ENCODE measurements at places on chromosomes 1 and 21. TPM values are rescaled to one million over a fixed set of nuclear protein-coding genes. Genes with fewer than 3 reads are reported as not detected.

Gene TCP10L
- total RNA-seq: 0.29 TPM

Gene SPRR5
- not detected for total RNA-seq

GRCh38 chr1:52674497-52675384, 23.4 kb downstream of the COA7 start:
- no peak for DNase-seq

Gene CACNA1S
- not detected for total RNA-seq

DNA sequence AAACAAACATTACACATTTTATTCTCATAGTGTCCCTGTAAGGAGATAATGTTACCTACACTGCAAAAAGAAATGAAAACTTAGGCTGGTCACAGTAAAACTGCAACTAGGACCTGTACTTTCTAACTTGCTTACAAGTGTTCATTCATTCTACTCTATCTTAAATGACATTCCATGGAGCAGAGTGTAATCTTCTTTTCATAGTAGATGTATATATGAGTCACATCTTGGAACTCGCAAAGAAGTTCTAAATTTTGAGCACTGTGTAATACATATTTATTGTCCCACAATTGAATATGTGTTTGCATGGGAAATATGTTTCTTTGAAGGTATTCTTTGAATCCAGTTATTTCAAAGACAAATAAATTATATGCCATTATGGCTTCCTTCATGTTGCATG, 1258.5 kb upstream of the ADGRL2 start:
- DNase-seq: no peak

DNA sequence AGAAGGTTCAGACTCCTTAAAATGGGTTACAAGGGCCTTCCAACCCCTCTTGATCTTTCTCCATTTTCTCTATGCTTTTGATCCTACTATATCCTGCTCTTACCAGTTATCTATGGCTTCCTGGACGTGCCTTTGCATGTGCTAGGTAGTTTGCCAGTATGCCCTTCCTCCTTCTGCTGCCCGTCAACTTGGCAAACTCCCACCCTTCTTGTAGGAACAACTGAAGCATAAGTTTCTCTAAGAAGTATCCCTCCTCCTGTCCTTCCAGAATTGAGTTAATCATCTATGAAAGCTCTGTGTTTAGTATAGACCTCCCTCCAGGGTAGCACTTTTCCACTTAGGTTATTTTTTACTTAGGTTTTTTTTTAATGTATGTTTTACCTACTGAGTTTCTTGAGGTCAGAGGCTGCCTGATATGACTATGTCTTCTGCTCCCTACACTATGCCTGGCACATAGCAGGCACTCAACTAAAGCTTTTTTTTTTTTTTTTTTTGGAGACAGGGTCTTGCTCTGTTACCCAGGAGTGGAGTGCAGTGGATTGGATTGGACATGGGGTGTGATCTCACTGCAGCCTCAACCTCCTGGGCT, 10.0 kb upstream of the IGSF3 start:
- DNase-seq: no peak

- DNase-seq: no peak
Observed at GRCh38 chr1:45669859-45670655, 16.3 kb downstream of the GPBP1L1 start.

Gene MROH9
- total RNA-seq: not detected

Gene TBX19
- 2.8 TPM for total RNA-seq

Gene TENT5C
- 7.7 TPM for total RNA-seq

DNA sequence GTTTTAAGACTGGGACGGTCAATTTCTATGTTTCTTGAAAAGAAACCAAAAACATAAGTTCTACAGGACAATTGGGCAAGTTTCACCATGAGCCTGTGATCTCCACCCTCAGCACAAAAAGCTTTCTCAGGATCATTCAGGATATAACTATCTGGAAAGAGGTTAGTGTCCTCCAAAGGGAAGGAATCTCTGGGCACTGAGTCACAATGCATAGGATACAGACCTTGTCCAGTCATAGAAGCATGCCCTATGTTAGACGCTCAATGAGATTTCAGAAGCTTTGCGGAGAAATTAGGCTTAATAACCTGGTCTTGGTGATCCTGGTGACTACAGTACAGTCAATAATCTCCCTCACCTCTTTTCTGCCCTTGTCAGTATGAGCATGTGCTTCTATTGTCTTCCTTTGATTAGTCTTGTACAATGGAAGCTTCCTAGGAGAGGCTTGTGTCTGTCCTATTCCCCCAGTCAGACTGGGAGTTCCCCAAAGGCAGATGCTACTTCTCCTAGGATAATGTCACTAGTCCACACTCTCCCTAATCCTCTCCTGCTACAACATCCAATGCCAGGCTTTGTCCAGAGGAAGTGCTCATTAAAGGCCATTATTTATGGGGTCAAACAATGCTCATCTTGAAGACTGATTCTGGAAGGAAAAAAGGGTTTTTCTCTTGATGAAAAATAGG, 97.4 kb downstream of the KCNH1 start:
- DNase-seq: no peak

DNA sequence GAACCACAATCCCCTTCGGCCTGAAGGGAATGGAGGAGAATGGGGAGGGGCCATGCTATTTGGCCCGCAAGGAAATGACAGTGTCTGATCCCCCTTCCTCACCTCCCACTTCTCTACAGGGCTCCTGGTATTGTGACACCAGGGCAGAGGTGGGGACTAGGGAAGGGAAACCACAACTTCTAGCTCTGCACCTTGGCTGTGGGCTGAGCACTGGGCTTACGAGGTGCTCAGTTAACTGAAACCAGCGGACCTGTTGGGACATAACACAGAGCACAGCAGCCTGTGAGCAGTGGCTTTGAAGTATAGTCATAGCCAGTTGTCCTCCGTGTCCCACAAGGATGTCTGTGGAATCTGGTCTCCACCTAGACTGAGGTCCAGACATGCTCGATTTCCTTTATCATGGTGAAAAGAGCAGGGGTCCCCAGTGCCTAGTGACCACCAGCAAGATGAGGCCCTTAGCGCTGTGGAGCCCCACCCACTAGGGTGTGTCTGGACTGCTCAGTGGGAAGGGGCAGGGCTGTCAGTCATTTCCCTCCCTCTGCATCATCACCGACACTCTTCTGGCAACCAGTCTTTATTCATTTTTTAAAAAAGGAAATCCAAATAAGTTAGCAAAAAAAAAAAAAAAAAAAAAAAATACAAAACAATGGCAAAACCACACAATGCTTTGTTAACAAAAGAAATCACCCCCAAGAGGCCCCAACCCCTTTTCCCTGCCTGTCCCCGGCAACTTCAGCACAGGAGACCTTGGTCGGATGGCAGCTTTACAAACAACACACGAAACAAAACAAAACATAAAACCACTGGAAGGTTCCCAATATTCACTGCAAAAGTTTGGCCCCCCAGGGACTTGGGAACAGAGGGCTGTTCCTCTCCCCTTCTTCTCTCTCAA, 3.0 kb downstream of the MYOG start:
- no peak for DNase-seq

DNA sequence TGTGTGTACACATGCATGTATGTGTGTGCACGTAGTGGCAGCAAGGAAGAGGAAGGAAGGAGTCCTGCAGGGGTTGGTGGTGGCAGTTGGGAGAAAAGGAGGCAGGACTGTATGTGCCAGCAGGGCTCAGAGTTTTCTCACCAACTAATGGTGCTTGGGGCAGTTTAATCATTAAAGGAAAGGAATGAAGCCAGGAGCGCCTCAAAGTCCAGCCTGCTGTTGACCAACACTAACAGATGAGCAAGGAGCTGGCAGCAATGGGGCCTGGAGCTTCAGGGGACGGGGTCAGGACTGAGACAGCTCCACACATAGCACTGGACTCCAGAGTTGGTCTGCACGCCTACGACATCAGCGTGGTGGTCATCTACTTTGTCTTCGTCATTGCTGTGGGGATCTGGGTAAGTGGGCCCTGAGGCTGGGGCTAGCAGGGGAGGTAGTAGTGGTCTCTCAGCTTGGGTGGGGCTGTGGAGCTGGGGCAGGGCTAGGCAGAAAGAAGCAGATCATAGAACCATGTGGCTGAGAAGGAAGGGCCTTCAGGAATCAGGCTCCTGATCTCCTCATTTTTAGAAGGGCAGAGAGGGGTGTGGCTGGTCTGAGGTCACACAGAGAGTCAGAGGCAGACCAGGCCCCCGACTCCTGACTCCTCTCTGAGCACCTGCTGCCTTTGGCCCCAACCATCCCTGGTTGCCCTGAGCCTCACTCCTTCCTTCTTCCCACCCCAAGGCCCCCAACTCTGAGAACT, at the start of gene SLC5A9:
SLC5A9 (plus strand) TSS at position 216 of the 742 bp plus-strand sequence; CDS start at position 237, 21 bp downstream.
- no peak for DNase-seq

DNA sequence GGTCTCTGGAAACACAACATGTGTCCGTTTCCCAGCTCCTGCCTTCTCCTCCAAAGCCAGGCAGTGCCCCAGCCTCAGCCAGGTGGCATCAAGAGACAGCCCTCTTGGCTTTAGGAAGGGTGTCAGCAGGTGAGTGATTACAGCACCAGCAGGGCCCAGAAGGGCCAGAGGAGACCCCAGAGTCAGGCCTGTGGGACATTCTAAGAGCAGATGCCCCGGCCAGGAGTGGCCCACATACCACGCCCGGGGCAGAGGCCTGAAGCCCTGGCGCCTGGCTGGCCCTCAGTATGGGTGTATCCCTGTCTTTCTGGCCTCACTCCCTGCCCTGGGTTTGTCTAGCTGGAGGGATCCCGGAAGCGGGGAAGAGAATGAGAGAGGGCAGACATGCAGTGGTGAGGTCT, 109.2 kb downstream of the CASZ1 start:
- no peak for DNase-seq

Gene GPR161
- 0.39 TPM for total RNA-seq

DNA sequence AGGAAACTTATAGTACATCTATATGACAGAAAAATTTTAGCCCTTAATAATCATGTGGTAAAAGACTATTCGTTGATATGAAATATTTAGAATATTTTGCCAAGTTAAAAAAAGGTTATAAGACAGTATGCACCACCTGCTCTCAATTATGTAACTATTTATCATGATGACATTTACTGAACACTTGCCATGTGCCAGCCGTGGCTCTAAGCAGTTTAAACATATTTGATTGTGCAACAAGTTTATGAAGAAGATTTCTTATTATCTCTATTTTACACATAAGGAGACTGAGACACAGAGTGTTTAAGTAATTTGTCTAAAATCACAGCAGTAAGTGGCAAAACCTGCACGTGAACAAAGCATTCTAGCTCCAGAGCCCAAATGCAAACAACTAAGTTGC, 199.3 kb upstream of the JUN start:
- DNase-seq: no peak

- DNase-seq: no peak
Observed at GRCh38 chr1:90718411-90719329, 1.6 kb upstream of the BARHL2 start.

- DNase-seq: peak; percentile 52
Observed at GRCh38 chr1:54671985-54672608, 30.5 kb downstream of the MROH7 start.

DNA sequence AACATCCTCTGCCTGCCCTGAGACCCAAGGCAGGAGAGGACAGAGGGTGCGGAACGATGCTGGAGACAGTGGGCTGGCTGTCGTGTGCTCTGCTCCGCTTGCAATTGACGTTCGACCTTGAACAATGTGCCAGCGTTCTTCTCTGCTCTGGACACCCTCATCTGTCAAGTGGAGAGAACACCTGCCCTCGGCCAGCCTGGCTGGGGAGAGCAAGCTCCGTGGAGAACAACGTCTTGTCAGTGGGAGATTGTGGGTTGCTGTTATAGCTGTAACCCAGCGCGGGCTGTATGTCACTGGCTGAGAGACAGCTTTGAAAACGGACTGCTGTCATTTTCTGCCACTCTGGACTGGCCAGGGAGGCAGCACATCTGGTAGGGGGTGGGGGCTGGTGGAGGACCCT, 14.7 kb downstream of the KIAA1614 start:
- DNase-seq: no peak

Gene ADARB1
- 43.2 TPM for total RNA-seq

GRCh38 chr1:201528631-201529252, 10.2 kb upstream of the NAV1 start:
- DNase-seq: no peak

- DNase-seq: no peak
Observed at GRCh38 chr1:209388358-209388757, 195.2 kb upstream of the CAMK1G start.

DNA sequence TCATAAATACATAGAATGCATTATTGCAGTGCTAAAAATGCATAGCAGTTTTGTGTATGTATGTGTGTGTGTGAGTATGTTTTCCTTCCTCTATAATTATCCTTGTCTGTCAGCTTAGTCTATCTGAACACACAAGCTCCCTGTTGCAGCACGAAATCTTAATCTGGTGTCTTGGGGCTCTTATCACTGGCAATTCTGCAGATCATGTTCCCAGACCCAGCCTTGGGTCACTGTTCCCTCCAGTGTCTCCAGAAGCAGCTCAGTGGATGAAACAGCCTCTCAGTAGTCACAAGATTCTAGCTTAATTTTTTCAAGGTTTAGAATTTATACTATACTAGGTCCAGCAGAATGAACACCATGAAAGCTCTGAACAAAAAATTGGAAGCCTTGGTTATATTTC, 777.9 kb downstream of the MRPL39 start:
- DNase-seq: no peak

Gene NBPF4
- not detected for total RNA-seq

- DNase-seq: no peak
Observed at GRCh38 chr1:221992427-221992826, 250.5 kb upstream of the DUSP10 start.

DNA sequence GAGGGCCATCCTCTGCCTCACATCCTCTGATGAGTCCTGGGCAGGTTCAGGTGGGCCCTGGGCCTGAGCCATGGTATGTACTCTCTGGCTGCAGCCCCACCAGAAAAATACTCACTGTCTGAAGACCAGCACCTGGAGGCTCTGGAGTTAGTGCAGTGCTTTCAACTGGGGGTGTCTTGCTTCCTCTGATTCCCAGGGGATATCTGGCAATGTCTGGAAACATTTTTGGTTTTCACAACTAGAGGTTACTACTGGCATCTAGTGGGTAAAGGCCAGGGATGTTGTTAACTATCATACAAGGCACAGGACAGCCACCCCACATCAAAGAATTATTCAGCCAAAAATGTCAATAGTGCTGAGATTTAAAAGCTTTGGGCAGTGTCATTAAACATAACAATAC, 152.7 kb downstream of the HIVEP3 start:
- no peak for DNase-seq

- no peak for DNase-seq
Observed at GRCh38 chr1:22611530-22611947, 24.9 kb upstream of the C1QA start.

- peak; percentile 72 for DNase-seq
Observed at GRCh38 chr1:5994713-5995621, 2.7 kb upstream of the NPHP4 start.

Gene RIMKLA
- total RNA-seq: not detected

Gene KIAA0319L
- 69.0 TPM for total RNA-seq

Gene ZNF648
- not detected for total RNA-seq

Gene CD2
- 190 TPM for total RNA-seq

GRCh38 chr1:175035865-175036264, 12.6 kb upstream of the MRPS14 start:
- DNase-seq: no peak

Gene IL23R
- total RNA-seq: 0.51 TPM

- no peak for DNase-seq
Observed at GRCh38 chr1:157403608-157404007, 148.7 kb downstream of the FCRL5 start.

DNA sequence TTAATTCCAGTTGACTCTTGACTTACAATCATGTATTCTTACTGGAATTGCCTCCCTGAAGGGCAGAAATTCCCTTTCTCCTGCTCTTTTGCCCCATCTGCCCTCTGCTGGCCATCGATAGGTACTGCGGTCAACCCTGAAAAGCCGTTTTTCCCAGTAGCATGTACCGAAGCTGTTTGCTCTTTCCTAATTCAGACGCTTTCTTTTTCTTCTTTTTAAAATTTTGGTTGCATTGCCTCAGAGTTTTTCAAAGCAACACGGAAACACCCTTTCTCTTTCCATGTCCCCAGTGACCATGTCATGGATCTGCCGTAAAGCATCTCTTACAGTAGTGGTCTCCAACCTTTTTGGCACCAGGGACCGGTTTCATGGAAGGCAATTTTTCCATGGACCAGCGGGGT, 164.2 kb upstream of the C1orf21 start:
- peak; percentile 27 for DNase-seq

Gene PADI4
- 1.0 TPM for total RNA-seq

Measured in T-cell (primary cell).